ENCODE measurements at places on chromosomes 6 and 20. TPM values are rescaled to one million over a fixed set of nuclear protein-coding genes. Genes with fewer than 3 reads are reported as not detected.

The TRIM40 gene
- 0.19 TPM for total RNA-seq

The OOEP gene
- 14.1 TPM for total RNA-seq

DNA sequence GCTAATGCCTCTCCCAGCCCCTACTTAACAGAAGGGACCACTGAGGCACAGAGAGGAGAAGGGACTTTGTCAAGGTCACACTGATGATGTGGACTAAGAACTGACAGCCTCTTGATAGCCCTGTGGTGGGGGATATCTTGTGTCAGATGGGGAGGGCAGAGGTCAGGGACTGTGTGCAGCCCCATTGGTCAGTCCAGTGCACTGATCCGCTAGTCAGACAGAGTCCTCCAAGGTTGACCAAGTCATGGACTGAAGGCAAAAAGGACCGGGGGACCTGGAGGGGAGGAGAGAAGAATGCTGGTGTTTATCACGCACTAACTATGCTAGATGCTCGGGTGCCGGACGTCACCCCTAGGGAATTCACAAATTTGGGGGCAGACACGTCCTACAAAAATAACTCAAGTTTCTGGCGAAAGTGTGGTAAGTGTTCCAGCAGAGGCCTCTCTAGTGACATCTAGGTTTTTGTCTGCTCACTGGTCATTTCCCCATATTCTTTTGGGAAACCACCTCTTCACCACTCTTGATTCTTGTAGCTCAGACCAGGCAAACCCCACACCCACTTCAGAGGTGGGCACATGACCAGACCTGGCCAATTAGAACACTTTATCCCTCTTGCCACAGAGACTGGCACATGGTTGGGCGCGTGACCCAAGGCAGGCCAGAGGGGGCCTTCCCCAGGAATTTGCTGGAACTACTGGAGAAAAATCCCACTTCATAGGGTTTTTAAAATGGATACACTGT lies 21.0 kb downstream of the TCF15 start:
- DNase-seq: no peak

The CDKAL1 gene
- 18.5 TPM for total RNA-seq

The C6orf163 gene
- 12.5 TPM for total RNA-seq

GRCh38 chr6:170134471-170135440 lies 156.1 kb downstream of the DLL1 start:
- DNase-seq: peak; percentile 9
